T-helper 1 cell treated with Interleukin-12 subunit alpha and Interleukin-12 subunit beta and Interleukin-4 antibody, amounts not matched to agents 30 ng/mL and 1 ng/mL, for 36 hours (primary cell): ENCODE measurements at places on chromosomes 12 and 14. TPM values are rescaled to one million over a fixed set of nuclear protein-coding genes. Genes with fewer than 3 reads are reported as not detected.

Gene TBX3
- total RNA-seq = not detected in 2 replicates

Gene NGB
- total RNA-seq = not detected in 2 replicates

Gene ADAMTS20
- total RNA-seq = not detected in 2 replicates

Gene PTCSC3
- not detected in 2 replicates for total RNA-seq

Gene LRRC43
- total RNA-seq = 0.29 TPM in 1 of 2 replicates, not detected in the other

Gene GZMH
- total RNA-seq = 14.7 and 15.4 TPM in 2 replicates

Gene LRRIQ1
- not detected in 2 replicates for total RNA-seq
